Left lung (tissue), 14 donors: ENCODE measurements at places on chromosomes 11 and 22. TPM values are rescaled to one million over a fixed set of nuclear protein-coding genes. Genes with fewer than 3 reads are reported as not detected.

Gene TTLL12
- 33.3 TPM for polyA plus RNA-seq

DNA sequence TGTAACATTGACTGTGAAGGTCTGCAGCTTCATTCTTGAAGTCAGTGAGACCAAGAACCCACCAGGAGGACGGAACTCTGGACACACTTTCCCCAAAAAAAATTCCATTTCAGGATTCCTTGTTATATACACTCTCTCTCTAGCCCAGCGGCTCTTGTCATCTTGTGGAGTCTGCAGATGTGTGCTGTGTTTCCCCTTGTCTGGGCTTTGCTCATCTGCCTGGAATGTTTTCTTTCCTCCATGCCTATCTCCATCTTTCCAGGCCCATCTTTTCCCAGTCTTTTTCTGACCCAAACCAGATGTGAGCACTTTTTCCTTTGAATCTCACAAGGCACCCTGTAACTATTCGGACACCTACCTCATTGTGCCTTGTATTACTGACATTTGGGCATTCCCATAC is 5.1 kb upstream of the DRG1 start:
- DNase-seq: no peak

- DNase-seq: no peak
Observed at GRCh38 chr22:30183271-30183670, 63.3 kb downstream of the LIF start.

GRCh38 chr11:78910322-78910721 is 335.7 kb upstream of the NARS2 start:
- DNase-seq: no peak

GRCh38 chr11:17418444-17419081 is 30.1 kb upstream of the KCNJ11 start:
- DNase-seq: no peak

DNA sequence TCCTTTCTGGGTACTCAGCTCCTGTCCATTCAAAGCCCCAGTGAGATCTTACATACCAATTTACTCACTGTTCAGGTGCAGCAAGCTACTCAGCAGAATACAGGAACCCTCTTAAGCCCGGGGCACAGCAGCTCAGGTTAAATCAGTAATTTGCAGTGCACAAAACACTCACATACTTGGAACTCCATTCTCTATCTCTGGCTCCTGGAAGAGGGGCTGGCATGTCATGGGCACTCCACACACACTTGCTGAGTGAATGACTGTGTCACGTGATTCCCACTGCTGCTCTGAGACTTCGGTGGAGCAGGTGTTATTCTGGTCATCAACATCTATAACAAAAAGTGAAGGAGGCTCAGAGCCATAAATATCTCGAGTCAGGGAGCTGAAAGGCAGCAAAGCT is 157.3 kb upstream of the BDNF start:
- DNase-seq: no peak
